ENCODE measurements at places on chromosomes 13 and 19.

DNA sequence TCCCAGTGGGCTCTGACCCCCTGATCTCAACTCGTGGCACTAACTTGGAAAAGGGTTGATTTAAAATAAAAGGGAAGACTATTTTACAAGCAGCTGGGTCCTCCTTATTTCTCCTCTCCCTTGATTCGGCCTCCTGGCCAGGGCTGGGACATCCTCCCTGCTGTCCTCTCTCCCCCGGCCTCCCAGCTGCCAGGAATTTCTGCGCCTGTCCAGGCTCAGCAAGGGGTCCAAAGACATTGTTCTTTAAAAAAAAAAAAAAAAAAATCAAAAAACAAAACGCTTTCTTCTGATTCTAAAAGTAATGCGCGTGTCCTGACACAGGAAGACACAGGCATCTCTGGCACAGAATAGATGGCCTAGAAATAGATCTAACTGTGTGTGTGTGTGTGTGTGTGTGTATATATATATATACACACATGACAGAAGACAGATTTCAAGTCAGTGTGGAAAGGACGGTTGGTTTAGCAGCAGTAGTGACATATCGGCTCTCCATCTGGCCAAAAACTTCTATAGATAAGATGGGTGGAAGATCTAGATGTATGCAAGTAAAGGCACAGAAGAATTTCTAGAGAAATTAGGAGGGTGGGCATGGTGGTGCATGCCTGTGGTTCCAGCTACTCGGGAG, 12.3 kb upstream of the LENG8 start:
- no peak for DNase-seq

- no peak for DNase-seq
Observed at GRCh38 chr13:72653506-72653905, 73.9 kb downstream of the MZT1 start.

GRCh38 chr19:42097461-42097860, 21.5 kb downstream of the ZNF574 start:
- no peak for DNase-seq

DNA sequence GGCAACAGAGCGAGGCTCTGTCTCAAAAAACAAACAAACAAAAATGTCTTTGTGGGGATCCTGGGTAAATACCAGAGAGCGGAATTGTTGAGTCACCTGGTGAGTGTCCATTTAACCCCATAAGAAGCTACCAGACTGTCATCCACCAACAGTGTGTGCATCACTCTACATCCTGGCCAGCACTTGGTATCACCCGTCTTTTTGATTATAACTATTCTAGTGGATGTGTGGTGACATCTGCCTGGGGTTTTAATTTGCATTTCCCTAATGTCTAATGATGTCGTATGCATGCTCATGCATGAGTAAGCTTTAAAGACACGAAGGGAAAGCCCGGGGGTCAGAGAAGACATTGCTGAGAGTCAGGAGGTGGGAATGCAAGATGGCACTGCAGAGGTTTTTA, 126.7 kb upstream of the MRI1 start:
- no peak for DNase-seq

DNA sequence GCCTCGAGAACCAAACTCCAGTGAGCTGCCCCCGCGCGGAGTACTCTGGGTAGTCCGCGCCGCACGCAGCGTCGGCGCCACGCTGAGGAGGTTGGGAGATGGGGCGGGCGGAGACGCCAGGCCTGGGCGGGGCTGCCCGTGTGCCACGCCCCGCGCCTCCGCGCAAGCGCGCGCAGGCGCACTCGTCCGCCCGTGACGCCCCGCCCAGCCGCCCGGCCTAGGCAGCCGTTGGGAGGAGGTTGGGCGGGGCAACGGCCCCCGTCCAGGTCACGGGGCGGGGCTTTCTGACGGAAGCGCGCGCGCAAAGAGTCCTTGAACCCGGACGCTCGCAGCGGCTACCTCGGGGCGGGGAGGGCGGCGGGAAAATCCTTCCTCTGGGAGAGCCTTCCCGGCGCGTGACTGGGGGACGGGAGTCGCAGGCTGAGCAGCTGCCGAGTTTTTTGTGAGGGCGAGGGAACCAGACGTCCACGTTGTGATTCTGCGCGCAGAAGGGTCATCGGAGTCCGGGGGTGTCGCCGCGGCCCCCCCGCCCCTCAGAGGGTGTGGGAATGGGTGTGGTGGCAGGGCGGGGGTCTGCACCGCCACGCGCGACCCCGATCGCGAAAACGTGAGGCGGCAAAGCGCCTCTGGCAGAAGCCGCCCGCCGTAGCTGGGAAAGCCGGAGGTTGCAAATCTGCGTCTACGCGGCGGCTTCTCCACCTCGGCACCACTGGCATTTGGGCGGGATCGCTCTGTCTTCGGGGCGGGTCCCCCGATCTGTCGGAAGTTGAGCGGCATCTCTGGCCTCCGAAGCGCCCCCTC, at the start of gene MED26:
Gene MED26 (minus strand): TSS at position 22 of the 801 bp plus-strand sequence. CDS start 261 bp downstream, outside the sequence.
- peak; percentile 92 for DNase-seq

- DNase-seq, result no peak
Observed at GRCh38 chr19:48962849-48963165, 2.3 kb upstream of the FTL start.

GRCh38 chr13:33034882-33035520, 18.8 kb downstream of the KL start:
- no peak for DNase-seq

DNA sequence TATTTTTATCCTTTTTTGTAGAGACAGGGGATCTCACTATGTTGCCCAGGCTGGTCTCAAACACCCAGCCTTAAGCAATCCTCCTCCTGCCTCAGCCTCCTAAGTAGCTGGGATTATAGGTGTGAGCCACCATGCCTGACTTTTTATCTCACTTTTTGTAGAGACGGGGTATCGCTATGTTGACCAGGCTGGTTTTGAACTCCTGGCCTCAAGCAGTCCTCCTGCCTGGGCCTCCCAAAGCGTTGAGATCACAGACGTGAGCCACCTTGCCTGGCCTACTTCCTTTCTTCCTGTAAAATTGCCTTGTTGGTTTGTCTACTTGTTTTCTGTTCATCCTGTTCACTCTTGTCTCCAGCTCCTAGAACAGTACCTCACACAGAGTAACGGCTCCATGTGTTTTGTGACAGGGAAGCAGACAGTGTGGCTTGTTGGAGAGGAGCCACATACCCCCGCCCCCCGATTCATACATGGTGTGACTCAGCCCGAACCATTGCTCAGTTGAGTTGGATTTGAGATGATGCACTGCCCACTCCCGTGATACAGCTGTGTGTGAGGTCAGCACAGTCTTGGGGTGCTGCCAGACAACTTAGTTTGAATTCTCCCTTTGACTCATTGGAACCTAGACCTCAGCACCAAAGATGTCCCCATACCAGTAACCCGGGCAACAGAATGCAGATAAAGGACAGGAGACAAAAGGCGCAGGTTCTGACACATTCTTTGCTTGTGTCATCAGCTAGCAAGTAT, 34.2 kb downstream of the GPR42 start:
- no peak for DNase-seq

DNA sequence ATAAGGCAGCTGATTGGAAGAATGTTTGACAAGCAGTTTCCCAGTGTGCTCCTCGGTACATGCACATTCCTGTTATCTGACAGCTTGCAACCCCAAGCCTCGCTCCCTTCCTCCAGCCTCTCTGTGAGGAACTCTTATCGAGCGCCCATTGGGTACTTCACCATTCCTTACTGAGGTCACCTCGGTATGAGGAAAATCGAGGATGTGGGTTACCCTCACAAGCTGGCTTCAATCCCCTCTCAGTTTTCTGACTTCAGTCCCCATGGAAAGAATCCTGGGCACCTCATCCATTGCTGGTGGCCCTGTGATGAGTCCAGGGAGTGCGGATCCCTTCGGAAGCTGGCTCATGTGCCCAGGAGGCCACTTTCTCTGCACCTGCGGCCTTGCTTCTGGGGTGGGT, 17.3 kb downstream of the TEX29 start:
- DNase-seq, result no peak

DNA sequence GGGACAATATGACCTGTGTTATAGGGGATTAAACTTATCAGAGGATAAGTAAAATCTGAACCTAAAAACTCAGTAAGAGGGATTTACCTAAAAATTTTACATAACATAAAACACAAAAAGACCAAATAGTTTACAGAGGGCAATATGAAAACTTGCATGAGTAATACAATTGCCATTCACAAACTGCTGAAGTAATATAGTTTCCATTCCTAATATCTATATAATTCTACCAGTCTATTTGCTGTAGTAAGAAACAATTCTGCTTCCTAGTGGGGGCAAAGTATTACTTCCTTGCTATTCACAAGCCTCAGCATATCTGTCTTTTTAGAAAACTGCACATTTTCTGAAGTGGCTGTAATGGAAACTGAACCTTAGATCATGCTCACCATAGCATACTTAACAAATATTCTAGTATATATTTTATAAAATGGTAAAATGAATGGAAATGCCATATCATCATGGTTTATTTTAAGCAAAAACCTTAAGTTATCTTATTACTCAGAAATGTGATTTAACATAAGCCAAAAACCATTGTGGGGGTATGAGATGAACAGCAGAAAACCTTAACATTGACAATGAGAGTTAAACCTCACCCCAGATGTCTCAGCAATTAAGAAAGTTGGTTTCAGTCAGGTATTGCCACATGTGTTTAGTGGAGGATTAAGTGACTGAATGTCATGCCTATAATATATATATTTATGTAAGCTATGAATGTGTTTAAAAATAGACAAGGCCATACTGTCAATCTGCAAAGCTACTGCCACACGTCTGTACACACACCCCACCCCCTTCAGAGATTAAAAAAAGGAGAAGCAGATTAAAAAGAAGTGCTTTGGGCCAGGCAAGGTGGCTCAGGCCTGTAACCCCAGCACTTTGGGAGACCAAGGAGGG, 136.8 kb downstream of the MIPEP start:
- DNase-seq, result no peak

- DNase-seq, result no peak
Observed at GRCh38 chr13:60028021-60028420, 135.7 kb downstream of the DIAPH3 start.

- DNase-seq, result no peak
Observed at GRCh38 chr13:53622456-53622855, 593.8 kb downstream of the OLFM4 start.
